ENCODE measurements at places on chromosomes 2 and 18.

DNA sequence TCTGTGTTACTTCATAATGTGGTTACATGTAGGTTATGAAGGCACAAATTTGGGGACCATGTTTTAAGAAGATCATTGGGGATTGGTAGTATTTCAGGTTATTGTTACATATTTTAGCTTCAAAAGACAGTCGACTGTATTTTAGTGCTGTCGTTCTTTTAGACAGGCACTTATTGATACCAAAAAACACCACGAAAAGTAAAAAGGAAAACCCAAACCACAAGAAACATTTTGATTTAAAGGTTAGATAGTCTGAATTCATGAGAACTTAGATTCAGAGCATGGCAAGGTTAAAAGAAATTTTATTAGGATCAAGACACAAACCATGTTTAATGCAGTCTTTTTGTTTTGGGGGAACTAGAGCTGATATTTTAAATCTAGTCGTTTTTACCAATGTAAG, 209.0 kb downstream of the CAMKMT start:
- DNase-seq = no peak

- no peak for DNase-seq
These were observed 13.2 kb downstream of the ITGB1BP1 start for GRCh38 chr2:9410108-9410507.

DNA sequence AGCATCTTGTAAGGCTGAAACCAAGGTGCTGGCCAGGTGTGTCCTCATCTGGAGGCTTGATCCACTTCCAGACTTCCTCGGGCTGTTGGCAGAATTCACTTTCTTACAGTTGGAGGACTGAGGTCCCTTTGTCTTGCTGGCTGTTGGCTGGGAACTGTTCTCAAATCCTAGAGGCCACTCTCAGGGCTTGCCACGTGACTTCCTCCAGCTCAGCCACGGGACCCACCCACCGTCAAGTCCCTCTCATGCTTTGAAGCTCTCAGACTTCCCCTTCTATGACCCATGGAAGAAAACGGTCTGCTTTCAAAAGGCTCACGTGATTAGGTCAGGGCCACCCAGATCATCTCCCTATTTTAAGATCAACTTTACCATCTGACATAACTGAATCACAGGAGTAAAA, 77.1 kb downstream of the SMAD4 start:
- DNase-seq = no peak

DNA sequence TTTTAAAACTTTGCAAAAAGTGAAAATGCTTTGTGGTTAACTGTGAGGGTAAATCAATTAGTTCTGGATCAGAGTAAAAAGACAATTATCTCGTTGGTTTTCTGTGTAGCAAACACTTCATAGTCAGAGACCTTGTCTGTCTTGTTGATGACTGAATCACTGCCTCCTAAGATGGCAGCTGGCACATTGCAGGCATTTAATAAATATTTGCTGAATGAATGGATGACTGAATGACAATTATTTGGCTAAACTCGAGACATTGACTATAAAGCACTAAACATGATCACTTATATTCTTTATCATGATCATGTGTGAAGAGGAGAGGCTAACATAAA, 96.2 kb downstream of the MAIP1 start:
- no peak for DNase-seq

GRCh38 chr2:33197198-33197938, 250.6 kb downstream of the LTBP1 start:
- DNase-seq = no peak

- DNase-seq = no peak
These were observed 74.4 kb upstream of the EPB41L3 start for GRCh38 chr18:5618047-5618688.

DNA sequence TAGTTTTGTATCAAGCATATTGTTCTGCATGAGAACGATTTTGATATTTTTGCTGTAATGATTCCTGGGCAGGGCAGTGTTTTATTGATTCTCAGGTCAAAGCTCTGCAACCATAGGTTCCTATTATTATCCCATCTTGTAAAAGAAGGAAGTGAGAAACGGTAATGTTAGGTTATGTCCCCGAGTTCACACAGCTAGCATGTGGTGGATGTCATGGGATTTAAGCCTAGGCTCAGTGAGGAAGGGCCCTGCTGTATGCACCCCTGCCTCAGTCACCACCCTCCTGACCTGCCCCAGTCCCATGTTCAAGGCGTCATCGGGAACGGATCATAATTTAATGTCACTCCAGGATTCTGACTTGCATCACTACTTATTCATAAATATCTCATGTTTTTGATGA, 10.7 kb downstream of the ACP1 start:
- no peak for DNase-seq

- DNase-seq = peak; percentile 65
These were observed 73.0 kb upstream of the YWHAQ start for GRCh38 chr2:9703701-9704221.

- DNase-seq = no peak
These were observed 249.4 kb upstream of the HS6ST1 start for GRCh38 chr2:128568106-128568505.

DNA sequence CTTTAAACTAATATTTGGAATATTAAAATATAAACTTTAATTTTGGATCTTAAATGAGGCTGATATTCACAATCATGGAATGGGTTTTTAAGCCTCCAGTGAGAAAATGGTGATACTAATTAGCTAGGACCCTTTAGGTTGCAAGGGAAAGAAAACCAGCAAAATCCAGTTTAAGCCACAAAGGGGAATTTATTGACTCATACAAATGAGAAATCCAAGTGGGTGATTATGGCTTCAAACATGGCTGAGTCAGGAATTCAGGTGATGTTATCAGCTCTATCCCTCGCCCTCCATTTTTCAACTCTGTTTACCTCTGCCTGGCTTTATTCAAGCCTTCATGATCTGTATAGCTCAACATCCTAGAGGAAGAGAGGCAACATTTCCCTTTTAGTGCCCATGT, 75.3 kb upstream of the DLX2 start:
- no peak for DNase-seq

DNA sequence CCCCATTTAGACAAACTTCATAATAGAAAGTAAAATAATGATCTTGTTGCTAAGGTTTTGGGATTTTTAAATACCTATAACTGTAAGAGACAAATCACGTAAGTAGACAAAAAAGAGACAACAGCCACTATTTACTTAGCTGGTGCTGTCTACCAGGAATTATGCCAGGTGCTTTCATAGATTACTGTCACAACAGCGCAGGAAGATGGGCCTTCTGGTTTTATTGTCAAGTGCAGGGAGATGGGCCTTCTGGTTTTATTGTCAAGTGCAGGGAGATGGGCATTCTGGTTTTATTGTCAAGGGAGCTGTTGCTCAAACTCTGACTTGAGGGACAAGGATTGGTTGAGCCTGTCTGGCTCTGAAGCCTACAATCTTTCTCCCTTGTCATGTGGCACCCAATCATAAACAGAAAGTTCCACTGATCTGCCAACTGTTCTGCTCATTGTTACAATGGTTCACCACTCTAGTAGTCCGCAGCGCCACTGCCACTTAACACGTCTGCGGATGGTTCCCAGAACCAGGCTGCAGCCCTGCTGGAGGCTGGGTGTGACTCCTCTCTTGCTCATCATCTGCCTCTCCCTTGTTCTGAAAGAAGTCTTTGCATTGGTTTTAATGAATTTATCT, 95.0 kb downstream of the RNF144A start:
- no peak for DNase-seq

- no peak for DNase-seq
These were observed 86.0 kb upstream of the KIF5C start for GRCh38 chr2:148789059-148789458.

GRCh38 chr2:231017231-231017598, 20.1 kb upstream of the C2orf72 start:
- DNase-seq = no peak

- DNase-seq = no peak
These were observed 79.2 kb downstream of the KLHL29 start for GRCh38 chr2:23464156-23464555.

GRCh38 chr2:240989451-240990265, 8.8 kb upstream of the SNED1 start:
- DNase-seq = peak; percentile 79

- no peak for DNase-seq
These were observed 207.0 kb upstream of the AGAP1 start for GRCh38 chr2:235286622-235287374.

GRCh38 chr2:132381376-132381775, 35.2 kb upstream of the GPR39 start:
- DNase-seq = no peak

GRCh38 chr2:219059725-219060682, 717 bp downstream of the IHH start:
- peak; percentile 43 for DNase-seq

GRCh38 chr2:32946314-32947075, at the start of gene LTBP1:
TSS of gene LTBP1 (plus strand) at chr2:32946953. CDS start at chr2:32947325, 372 bp downstream.
- DNase-seq = peak; percentile 72

DNA sequence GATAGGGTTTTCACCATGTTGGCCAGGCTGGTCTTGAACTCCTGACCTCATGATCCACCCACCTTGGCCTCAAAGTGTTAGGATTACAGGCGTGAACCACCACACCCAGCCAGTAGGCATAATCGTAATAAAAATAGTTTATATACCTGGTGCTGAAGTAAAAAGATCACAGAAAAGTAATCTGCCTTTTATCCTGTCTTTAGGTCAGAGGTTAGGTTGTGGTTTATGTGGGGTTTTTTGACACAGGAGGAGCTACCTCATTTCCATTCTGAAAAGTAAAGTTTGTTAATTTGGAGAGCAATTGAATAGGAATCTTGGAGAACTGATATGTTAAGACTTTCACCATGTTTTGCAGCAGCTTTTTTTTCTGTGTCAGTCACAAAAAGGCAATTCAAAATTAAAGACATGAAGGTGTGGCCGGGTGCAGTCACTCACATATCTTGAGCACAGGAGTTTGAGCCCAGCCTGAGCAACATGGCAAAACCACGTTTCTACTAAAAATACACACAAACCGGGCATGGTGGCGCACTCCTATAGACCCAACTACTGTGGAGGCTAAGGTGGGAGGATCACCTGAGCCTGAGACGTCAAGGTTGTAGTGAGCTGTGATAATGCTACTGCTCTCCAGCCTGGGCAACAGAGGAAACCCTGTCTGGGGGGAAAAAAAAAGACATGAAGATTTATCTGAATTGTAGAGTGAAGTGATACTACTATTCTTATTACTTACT, 31.5 kb downstream of the CCNT2 start:
- DNase-seq = no peak

GRCh38 chr2:237520290-237520689, 33.2 kb downstream of the MLPH start:
- no peak for DNase-seq

GRCh38 chr2:241941691-241942301, 72.3 kb downstream of the RTP5 start:
- DNase-seq = no peak

- DNase-seq = no peak
These were observed 79.7 kb upstream of the FZD5 start for GRCh38 chr2:207849443-207849842.

GRCh38 chr2:11505652-11506610, 27.9 kb upstream of the GREB1 start:
- DNase-seq = no peak

DNA sequence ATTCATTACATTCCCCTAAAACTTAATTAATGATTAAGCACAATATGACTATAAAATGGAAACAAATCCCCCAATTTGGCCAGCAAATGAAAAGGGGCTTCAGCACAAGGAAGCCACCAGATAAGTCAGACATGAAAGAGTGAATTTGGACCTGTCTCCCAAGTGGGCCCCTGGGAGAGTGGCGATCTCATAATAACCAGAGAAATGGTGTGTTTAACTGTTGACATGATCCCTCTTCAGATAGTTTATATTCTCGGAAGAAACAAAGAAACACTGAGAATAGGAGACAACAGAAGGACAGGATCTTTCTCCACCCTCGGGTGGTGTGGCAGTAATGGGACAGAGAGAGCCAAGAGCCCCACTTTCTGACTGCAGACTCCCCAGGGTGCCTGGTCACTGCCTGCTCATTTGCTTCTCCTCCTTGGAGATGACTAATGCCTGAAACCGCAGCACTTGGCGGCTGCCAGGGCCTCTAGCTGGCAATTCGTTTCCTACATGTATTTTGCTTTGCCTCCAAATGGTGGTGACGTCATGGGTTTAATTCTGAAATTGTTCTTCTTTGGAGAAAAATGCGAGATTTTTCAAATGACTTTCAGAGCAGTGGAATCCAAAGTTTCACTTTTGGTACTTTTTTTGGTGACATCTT, 46.4 kb upstream of the SPP2 start:
- no peak for DNase-seq

GRCh38 chr2:4340536-4340935, 637.2 kb downstream of the DCDC2C start:
- no peak for DNase-seq

- no peak for DNase-seq
These were observed 660.2 kb upstream of the CDH2 start for GRCh38 chr18:28837100-28837499.

- DNase-seq = no peak
These were observed 125.6 kb upstream of the CDCA7 start for GRCh38 chr2:173229086-173229485.

- DNase-seq = no peak
These were observed 16.2 kb upstream of the MEP1B start for GRCh38 chr18:32173654-32174053.

GRCh38 chr18:4198956-4199355, 256.2 kb downstream of the DLGAP1 start:
- no peak for DNase-seq

DNA sequence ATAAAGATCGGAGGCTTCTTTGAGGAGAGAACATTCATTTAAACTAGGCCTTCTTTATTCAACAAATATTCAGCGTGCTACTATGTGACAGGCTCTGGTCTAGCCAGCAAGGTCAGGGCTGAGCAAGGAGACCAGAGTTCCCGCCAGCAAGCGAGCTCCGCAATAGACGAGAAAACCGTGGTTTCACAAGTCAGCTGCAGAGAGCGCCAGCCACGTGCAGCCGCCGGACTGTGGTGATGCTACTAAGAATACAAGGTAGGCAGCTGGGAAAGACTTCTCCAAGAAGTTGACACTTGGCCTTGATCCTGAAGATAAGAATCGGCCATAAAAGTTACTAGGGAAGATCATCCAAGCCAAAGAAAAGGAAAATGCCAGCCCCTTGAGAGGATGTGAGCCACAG, 533.7 kb upstream of the SALL3 start:
- DNase-seq = no peak

GRCh38 chr2:67840460-67841068, 222.2 kb downstream of the C1D start:
- peak; percentile 9 for DNase-seq

GRCh38 chr2:28320371-28320770, 72.3 kb upstream of the FOSL2 start:
- DNase-seq = no peak

- no peak for DNase-seq
These were observed 134.6 kb upstream of the ZEB2 start for GRCh38 chr2:144654523-144654922.

DNA sequence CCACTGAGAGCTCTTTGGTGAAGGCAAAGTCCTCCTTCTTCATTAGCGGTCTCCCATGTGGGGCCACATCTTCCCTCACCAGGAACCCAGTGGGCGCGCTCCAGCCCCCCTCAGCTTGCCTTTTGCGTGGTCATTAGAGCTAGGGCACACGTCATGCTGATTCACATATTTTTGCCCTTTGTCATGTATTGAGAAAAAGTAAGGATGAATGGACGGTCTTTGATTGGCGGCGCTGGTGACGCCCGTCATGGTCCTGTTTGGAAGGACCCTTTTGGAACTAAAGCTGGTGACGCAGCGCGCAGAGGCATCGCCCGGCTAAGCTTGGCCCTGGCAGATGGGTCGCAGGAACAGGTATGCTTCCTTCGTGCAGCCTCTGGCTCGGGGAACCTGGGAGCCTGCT, 3.1 kb downstream of the SLC14A1 start:
- no peak for DNase-seq

All from HuH-7.5 (cell line).